ENCODE measurements at places on chromosomes 4 and X. TPM values are rescaled to one million over a fixed set of nuclear protein-coding genes. Genes with fewer than 3 reads are reported as not detected.

- no peaks in the 10 kb centered on the region for H3K4me1 ChIP-seq
- no peaks in the 10 kb centered on the region for H3K27me3 ChIP-seq
- no peak overlapping the region for H3K4me3 ChIP-seq
- no peaks in the 10 kb centered on the region for H3K36me3 ChIP-seq
Observed at GRCh38 chrX:133646719-133647116, 231.4 kb upstream of the GPC4 start.

DNA sequence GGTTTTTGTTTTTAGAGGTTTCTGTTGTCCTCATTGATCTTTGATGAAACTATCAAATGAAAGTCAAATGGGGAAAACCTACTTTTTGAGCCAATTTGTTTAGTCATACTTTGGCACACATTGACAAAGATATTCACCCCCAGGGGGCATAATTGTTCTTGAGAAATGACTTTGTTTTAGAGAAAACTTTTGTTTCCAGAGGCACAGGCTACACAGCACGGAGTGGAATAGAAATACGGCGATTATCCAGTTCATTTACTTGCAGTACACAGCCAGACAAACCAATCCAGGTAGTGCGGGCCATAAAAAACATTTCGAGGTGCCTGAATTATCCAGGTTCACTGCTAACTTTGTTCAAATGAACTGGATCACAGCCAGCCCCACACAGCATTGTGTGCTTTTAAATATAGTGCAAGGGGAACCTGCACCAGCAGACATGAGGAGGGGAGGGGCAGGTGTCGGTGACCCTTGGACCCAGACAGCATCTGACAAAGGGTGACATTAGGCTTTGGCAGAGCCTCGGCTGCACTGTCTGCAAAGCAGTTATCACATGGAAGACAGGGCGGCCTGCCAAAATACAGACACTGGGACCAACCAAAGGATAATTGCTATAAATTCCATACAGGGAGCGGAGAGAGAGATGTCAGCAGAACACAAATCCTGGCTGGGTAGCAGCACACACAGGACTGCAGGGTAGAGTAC lies 179.6 kb upstream of the NOCT start:
- no peak overlapping the region for H3K27ac ChIP-seq
- H3K4me3 ChIP-seq = no peak overlapping the region
- no peak for DNase-seq
- no peaks in the 10 kb centered on the region for H3K27me3 ChIP-seq
- H3K36me3 ChIP-seq = no peaks in the 10 kb centered on the region

DNA sequence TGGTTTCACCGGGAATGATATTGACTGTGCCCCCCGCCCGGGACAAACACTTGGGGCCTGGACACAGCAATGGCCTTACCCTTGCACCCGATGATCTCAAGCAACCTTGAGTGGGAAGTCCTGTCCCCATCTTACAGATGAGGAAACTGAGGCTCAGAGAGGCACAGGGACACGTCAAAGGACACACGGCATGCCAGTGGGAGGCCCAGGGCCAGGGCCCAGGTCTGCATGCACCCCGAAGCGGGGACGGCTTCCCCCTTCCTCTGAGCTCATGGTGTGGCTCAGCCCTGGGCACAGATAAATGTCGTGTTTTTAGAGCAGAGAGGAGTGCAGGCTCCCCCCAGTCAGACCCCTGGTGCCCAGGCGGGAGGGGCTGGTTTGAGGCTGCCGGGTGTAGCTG lies 33.9 kb upstream of the HTRA3 start:
- H3K4me3 ChIP-seq = no peak overlapping the region
- H3K4me1 ChIP-seq = no peaks in the 10 kb centered on the region
- no peaks in the 10 kb centered on the region for H3K27me3 ChIP-seq
- H3K36me3 ChIP-seq = peaks cover 70% of the 10 kb centered on the region

GRCh38 chr4:104489731-104490095 lies 5.0 kb downstream of the CXXC4 start:
- no peaks in the 10 kb centered on the region for H3K36me3 ChIP-seq
- no peak for DNase-seq
- H3K4me1 ChIP-seq = peaks cover 3% of the 10 kb centered on the region
- H3K27ac ChIP-seq = no peak overlapping the region
- no peak overlapping the region for H3K4me3 ChIP-seq
- peaks cover 14% of the 10 kb centered on the region for H3K27me3 ChIP-seq

DNA sequence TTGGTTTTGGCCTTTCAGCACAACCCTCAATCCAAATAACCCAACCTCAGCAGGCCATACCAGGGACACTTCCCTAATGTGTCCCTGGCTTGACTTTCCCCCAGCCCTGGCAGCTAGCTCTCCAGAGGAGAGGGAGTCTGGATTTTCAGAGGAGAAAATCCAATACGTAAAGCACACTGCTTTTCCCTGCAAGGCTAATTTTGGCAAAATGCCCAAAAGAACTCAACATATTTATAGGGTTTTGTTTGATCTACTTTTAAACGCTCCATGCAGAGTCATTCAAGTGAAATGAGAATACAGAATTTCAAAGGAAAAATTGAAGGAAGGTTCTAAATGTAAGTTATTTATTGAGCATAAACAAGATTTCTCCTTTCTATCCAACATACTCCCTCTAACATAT lies 167.2 kb downstream of the SH3KBP1 start:
- no peak overlapping the region for H3K27ac ChIP-seq
- DNase-seq = no peak
- no peaks in the 10 kb centered on the region for H3K36me3 ChIP-seq
- no peaks in the 10 kb centered on the region for H3K27me3 ChIP-seq

DNA sequence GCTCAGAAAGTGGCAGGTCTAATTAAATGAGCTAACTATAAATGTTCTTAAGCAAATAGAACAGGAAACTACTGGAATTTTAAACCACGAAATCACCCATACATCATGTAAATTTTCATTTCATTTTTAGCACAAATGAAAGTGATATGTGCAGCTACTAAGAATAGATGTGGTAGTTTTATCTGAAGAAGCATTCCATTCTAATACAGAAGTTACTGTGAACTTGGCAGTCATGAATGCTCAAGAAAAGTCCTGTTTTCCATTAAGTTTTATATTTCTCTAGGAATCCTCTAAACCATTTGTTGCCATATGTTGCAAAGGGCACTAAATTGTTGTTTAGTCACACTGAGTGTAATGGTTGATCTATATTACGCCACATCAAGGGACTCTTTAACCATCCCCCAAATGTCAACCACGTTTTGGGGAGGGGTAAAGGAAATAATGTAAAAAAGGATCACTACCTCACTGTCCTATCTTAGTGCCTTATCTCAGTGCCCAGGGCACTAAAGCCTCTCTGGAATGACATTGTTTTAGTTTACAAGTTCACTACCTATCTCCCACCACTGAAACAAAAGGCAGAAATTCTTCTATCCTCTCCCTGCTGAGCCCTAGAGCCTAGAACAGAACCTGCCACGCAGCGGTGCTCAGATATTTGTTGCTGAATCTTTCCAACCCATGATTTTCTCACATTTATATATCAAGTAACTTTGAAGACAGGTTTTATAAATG lies 118.0 kb downstream of the SHISA3 start:
- no peak overlapping the region for H3K4me3 ChIP-seq
- DNase-seq = no peak
- H3K27ac ChIP-seq = no peak overlapping the region
- H3K36me3 ChIP-seq = peaks cover 12% of the 10 kb centered on the region
- H3K27me3 ChIP-seq = no peaks in the 10 kb centered on the region

- no peak overlapping the region for H3K27ac ChIP-seq
- no peaks in the 10 kb centered on the region for H3K36me3 ChIP-seq
- no peak for DNase-seq
- no peak overlapping the region for H3K4me3 ChIP-seq
- H3K4me1 ChIP-seq = no peaks in the 10 kb centered on the region
- no peaks in the 10 kb centered on the region for H3K27me3 ChIP-seq
Observed at GRCh38 chr4:36304138-36304681, 22.8 kb downstream of the DTHD1 start.

DNA sequence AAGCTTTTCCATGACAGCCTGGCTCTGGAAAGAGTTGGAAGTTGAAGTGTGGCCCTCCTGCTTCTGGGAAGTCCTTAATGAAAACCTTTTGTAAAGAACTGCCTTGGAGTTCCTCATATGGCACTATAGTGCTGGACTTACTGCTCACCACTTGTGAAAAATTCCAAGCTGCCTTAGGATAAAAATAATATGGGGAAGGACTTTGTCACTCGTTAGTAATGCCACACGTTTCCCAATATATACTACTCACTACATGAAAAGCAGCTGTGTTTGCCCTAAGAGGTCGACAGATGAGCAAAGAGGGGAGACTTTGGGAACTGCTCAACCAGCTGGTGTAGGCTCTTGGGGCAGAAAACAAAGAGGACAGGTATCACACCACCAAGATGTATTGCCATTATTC lies 11.7 kb downstream of the OPHN1 start:
- DNase-seq = no peak
- peaks cover 11% of the 10 kb centered on the region for H3K4me1 ChIP-seq
- H3K27ac ChIP-seq = no peak overlapping the region
- no peaks in the 10 kb centered on the region for H3K36me3 ChIP-seq
- no peak overlapping the region for H3K4me3 ChIP-seq
- no peaks in the 10 kb centered on the region for H3K27me3 ChIP-seq

- no peaks in the 10 kb centered on the region for H3K36me3 ChIP-seq
- no peak overlapping the region for H3K27ac ChIP-seq
- H3K4me3 ChIP-seq = no peak overlapping the region
- no peaks in the 10 kb centered on the region for H3K4me1 ChIP-seq
- H3K27me3 ChIP-seq = no peaks in the 10 kb centered on the region
Observed at GRCh38 chr4:130608121-130608520, 1512.2 kb downstream of the C4orf33 start.

GRCh38 chr4:71992571-71993312 lies 39.1 kb upstream of the NPFFR2 start:
- H3K27me3 ChIP-seq = no peaks in the 10 kb centered on the region
- H3K4me1 ChIP-seq = no peaks in the 10 kb centered on the region
- H3K4me3 ChIP-seq = no peak overlapping the region
- no peak overlapping the region for H3K27ac ChIP-seq
- no peak for DNase-seq

DNA sequence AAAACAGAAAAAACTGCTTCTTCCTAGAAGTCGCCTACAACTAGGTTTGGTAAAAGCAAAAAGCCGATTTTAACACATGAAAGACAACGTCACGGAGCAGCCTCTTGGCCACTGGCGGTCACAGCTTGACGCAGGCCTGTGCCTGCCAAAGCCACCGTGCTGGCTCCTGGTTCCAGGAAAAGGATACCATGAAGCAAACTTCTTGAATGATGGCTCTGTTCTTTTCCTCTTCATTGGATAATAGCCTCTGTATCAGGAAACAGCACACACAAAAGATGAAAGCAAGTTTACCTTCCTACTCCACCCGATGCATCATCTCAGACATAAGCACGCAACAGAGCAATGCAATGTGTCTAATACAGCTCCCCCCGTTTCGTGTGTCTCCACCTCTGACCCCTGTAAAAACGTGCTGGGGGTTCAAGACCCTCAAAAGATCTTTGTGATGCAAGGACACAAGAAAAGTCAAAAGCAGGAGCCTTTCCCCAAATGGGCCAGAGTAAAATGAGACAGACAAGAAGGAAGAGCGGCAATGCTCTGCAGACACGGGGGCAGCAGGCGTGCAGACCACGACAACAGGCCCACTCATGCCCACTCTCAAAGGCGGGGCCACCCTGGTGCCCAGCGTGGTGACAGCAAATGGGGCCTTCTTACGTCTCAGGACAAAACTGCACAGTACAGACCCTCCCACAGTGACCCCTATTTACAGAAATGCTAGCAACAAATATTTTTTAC lies 19.4 kb downstream of the GAK start:
- no peaks in the 10 kb centered on the region for H3K27me3 ChIP-seq
- peak overlapping the region; percentile 78 for H3K27ac ChIP-seq
- H3K4me1 ChIP-seq = peaks cover 34% of the 10 kb centered on the region
- H3K36me3 ChIP-seq = peaks cover 45% of the 10 kb centered on the region

DNA sequence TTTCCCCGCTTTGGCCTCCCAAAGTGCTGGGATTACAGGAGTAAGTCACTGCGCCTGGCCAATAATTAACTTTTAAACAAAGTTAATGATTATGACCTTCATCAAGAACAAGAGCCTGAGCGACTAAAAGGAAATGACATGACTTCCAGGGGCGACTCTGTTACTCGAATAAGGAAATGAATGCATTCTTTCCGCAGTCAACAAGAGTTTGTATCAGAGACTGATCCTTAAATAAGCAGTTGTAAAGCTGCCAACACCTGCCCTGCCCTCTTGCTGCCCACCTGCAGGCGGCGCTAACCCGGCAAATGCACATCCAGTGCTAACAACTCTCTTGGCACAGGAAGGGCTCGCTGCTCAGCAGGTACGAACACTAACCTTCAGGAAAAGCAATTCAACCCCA lies 27.3 kb downstream of the WDR1 start:
- no peaks in the 10 kb centered on the region for H3K27me3 ChIP-seq
- H3K4me1 ChIP-seq = peaks cover 32% of the 10 kb centered on the region
- no peak overlapping the region for H3K27ac ChIP-seq
- H3K36me3 ChIP-seq = peaks cover 93% of the 10 kb centered on the region

DNA sequence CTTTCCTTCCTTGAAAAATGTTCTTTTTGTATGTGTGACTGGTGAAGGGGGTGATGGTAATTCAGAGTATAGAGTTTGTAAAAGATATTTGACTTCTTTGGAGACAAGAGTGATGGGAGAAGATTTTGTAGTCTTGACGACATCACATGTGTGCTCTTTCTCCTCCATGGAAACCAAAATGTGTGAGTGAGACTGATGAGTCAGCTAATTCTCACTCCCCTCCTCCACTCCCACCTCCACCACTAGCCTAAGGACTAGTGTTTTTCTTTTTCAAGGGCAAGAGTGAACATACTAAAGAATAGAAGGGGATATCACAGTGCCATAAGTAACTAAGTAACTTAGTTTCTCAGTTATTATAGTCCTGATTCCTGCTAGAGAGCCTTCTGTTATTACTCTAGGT lies 14.0 kb upstream of the DGKK start:
- no peaks in the 10 kb centered on the region for H3K27me3 ChIP-seq
- no peaks in the 10 kb centered on the region for H3K36me3 ChIP-seq
- no peak overlapping the region for H3K27ac ChIP-seq
- DNase-seq = no peak
- H3K4me1 ChIP-seq = no peaks in the 10 kb centered on the region
- no peak overlapping the region for H3K4me3 ChIP-seq

DNA sequence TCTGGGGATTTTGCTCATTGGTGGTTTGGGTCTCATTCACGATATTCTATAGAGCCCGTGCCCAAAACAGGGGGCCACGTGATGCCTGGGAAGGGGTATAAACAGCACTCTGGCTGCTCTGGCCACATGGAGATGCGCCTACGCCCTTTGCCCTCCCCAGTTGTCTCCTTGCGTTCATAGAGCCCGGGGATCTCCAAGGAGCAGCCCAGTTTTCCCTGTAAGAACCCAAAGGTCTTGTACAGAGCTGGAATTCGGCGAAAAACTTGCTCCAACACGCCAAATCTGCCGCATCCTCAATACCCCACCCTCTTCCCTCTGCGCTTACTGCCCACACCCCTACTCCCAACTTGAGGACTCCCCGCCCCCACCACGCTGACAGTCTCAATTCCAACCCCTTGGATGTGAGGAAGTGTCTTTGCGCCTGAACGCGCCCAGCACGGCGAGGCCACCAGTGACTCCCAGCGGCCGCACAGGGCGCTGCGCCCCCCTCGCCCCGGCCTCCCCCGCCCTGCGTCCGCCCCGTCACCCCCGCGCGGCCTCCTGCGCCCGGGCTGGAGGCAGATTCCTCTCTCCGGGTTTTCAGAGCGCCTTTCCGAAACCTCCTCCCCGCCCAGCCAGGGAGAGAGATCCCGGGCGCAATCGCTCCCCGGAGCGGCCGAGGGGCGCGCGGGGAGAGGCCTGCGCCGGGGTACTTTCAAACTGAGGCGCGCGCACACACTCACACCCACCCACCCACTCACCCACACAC lies at the start of gene NHS:
NHS (plus strand) TSS at position 582 of the 748 bp plus-strand sequence. CDS start 558 bp downstream, outside the sequence.
- peak within 1 kb of the TSS; percentile 58 for H3K4me3 ChIP-seq
- DNase-seq = peak; percentile 52

Gene NEXMIF
- 0.74 TPM for total RNA-seq

Gene ACE2
- total RNA-seq = 2.6 TPM

Gene GPR82
- total RNA-seq = 0.65 TPM

All from lower lobe of right lung (tissue), 2 donors.